ENCODE measurements at places on chromosomes 16 and 17.
A peak's percentile ranks its signal among the peaks of the same experiment; 100 is the strongest.

- no peak for DNase-seq
Observed at GRCh38 chr17:8444494-8444893, 8.8 kb downstream of the NDEL1 start.

GRCh38 chr17:17628388-17629008 lies 37.0 kb upstream of the PEMT start:
- DNase-seq = no peak

GRCh38 chr16:80664226-80664625 lies 123.4 kb downstream of the DYNLRB2 start:
- DNase-seq = no peak

GRCh38 chr16:49730772-49731171 lies 125.1 kb downstream of the ZNF423 start:
- no peak for DNase-seq

- peak; percentile 77 for DNase-seq
Observed at GRCh38 chr17:3534881-3535252, 22.7 kb downstream of the TRPV3 start.

- no peak for DNase-seq
Observed at GRCh38 chr17:8966926-8967325, 1.4 kb upstream of the PIK3R5 start.

GRCh38 chr17:12659500-12659899 lies 6.2 kb upstream of the MYOCD start:
- DNase-seq = peak; percentile 29

- no peak for DNase-seq
Observed at GRCh38 chr17:80119839-80120238, 18.5 kb downstream of the GAA start.

- peak; percentile 98 for DNase-seq
Observed at GRCh38 chr17:37489197-37490001, at the start of gene DUSP14. DUSP14 (plus strand) TSS chr17:37489891; CDS start chr17:37512273, 22,382 bp downstream.
